ENCODE measurements at places on chromosomes 7 and 10. TPM values are rescaled to one million over a fixed set of nuclear protein-coding genes. Genes with fewer than 3 reads are reported as not detected.

DNA sequence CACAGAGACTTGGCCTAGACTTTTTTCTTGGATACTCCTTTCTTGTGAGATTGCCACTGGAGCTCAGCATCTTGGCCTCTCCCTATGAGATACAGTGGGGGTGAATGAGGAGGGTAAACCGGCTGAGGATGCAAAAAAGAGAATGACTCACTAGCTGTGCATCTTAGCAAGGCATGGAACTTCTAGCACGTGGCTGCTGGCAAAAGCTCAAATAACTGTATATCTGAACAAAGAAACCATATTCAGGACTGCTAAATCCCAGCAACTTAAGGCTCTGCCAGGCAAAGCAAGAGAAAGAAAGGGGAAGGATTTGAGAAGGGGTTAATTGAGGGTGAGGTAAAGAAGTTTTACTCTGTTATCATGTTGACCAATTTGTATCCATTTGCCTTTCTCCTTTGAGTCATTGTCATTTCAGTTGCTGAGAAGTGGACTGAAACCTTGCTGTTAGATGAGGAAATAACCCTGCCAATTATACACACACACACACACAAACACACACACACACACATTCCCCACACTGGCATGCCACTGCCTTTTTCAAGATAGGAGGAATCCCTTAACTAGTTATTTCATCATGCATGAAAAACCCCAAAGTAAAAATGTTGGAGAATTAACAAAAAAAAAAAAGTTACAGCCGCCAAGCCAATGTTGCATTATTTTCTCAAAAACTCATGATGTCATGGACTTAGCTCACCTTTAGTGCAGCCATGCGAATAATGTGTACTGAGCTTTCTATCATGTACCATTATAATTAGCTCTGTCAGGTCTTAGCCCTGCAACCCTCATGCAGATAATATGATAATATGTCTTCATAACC lies 997.3 kb downstream of the LRMDA start:
- DNase-seq, result no peak

DNA sequence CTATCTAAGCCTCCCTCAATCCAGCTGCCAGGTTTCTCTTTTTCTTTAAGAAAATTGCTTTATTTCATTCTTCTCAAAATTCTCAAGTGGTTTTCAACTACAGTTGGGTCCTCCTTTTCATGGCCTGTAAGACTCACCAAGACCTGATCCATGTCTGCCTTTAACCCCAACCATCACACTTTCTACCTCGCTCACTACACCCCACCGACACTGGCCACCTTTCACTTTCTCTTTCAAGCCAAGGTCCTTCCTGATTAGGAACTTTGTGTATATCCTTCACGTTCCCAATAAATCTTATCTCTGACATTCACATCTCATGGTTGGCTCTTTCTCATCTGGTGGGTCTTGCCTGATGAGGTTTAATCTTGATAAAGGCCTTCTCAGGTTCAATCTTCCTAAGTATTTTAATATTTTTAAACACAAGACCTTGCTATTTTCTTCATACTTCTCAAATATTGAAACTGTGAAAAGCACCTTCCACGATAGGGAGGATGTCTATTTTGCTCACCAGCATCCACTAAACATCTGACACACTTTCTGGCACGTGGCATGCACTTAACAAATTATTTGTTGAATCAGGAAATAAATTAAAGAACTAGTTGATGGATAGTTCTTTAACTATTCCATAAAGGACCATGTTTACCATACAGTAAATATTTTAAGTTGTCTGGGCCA lies 624.8 kb downstream of the GRID1 start:
- DNase-seq, result no peak

GRCh38 chr10:11300563-11300962 lies 282.9 kb downstream of the CELF2 start:
- DNase-seq, result no peak

DNA sequence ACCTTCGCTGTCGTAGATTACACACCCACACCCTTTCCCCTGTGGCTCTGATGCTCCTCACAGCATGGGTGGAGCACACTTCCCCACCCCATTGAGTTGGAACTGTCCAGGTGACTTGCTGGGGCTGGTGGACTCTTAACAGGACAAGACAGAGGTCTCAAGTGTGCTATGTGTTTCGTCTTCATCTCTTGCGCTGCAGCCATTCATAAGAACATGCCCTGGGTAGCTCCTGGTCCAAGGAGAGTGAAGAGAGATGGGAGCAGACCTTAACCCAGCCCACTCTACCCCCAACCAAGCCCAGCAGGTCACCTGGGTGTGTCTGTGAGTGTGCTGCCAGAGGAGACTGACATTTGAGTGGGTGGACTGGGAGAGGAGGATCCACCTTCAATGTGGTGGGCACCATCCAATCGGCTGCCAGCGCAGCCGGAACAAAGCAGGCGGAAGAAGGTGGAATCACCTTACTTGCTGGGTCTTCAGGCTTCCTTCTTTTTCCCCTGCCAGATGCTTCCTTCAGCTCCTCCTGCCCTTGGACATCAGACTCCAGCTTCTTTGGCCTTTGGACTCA lies 112.4 kb downstream of the HTR5A start:
- DNase-seq, result no peak

DNA sequence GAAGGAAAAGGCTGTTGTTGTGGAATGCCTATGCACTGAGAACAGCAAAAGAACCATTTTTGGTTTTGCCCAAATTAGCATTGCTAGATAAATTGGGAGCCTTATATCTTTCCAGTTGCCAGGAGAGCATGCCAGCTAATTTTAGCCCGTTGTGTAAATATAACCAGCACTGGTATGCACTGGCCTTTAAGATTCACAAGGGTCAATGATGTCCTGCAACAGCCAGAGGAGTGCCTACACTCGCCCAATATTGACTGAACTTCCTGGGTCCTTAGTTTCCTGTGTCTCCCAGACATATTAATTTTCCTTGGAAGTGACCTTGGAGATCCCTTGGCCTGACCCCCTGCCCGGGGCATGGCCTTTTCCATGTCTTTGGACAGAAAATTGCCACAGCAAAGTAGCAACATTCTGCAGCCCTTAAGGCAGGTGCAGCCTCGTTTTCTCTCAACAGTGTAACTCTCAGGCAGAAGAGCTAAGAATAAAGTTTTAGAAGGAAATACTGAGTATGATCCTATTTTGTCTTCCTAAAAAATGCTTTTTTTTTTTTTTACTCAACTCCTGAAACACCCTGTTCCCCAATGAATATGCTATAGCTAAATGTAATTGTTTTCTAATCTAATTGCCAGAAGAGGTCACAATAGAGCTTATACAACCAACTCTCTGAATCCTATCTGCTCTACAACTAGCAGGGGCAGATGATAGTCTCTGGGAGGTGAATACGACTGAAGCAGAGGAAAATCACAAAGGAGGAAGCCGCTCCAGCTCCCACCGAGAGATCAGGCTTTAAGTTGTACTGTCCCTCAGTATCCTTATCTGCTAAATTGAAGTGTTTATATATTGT lies 131.9 kb upstream of the PCGF5 start:
- DNase-seq, result no peak

GRCh38 chr7:69800495-69800894 lies 202.2 kb downstream of the AUTS2 start:
- no peak for DNase-seq

- no peak for DNase-seq
Observed at GRCh38 chr10:86936661-86937501, 20.5 kb downstream of the MMRN2 start.

GRCh38 chr10:36464291-36464690 lies 661.1 kb upstream of the ANKRD30A start:
- DNase-seq, result no peak

DNA sequence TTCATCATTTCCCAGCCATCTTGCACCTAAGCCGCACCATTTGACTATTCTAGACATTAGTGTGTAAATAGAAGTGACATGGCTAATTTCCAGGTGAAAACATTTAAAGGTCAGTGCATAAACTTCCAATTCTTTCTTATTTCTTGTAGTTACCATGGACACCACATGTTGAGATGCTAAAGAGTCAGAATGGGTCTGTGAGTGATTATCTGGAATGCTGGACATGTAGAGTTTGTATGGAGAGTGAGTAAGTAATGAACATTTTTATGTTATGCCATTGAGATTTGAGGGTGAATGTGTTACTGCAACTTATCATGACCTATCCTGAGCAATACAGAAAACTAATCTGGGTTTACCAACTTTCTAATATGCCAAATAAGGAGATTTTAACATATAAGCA lies 60.4 kb downstream of the MEOX2 start:
- DNase-seq, result no peak

DNA sequence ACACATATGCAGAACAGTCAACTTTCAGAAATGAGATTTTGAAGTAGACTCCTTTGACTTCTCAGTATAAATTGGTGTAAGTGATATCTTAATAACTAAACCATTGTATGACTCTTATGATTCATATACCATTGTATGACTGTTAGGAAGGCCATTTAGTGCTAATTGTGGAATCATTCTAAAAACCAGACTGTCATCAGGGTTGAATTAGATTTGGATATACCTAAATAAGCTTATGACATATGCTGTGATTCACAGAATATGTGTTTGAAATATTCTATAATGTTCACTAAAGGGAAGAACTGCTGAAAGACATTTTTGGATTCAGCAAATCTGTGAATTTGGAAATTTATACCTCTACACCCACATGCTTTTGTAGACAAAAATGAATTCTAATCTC lies 438.1 kb downstream of the MDFIC start:
- DNase-seq, result no peak

- DNase-seq, result no peak
Observed at GRCh38 chr7:69398986-69399385, 199.3 kb upstream of the AUTS2 start.

DNA sequence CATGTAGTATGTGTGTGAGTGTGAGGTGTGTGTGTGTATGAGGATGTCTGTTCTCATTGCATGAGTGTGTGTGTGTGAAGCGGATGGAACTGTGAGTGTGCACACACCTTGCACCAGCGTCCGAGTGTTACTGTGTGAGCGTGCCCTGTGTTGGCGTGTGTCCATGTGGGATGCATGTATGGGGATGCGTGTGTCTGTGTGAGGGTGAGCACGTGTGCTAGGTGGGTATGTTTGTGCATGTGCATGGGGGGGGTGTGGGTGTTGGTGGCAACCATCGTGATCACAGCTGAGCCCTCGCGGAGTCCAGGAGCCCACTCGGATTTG lies 6.4 kb downstream of the KNDC1 start:
- no peak for DNase-seq

DNA sequence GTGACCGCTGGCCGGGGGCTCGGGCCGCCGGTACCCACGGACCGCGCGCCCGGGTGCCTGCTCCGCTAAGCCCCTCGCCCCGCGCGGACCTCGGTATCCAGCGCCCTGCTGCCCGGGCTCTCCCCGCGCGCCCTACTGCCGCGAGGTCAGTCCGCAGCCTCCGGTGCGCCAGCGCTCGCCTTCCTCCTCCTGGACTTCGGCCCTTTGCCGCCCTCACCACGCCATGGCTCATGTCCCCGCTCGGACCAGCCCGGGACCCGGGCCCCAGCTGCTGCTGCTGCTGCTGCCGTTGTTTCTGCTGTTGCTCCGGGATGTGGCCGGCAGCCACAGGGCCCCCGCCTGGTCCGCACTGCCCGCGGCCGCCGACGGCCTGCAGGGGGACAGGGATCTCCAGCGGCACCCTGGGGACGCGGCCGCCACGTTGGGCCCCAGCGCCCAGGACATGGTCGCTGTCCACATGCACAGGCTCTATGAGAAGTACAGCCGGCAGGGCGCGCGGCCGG lies 483 bp downstream of the GDF10 start:
- DNase-seq, result no peak

DNA sequence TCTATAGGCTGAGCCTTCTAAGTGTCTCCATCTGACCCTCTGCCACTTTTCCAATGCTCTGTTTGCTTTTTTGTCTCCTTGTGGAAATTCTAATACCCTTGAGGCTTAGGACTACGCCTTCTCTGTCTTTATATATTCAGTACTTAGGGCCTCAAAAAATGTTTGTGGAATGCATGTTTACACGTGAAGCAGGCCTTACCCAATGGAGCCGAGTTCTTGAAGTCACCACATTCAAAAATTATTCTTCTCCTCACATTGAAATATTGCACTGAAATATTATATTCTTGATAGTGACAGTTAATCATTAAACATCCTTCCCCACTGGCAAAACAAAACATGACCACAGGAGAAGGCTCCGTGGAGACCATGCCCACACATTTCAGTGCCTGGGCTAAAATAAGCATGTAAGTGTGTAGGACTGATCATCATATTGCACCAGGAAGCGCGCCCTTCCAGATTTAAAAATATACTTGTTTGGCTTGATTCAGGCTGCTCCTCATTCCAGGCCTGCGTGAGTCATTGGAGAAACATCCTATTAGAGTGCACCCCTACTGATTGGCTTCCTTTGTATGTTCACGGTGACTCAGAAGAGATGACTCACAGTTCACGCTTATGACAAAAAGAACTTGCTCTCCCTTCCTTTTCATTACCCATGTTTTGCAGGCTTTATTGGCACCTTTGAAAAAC lies 307.4 kb upstream of the AOAH start:
- DNase-seq, result peak; percentile 39

DNA sequence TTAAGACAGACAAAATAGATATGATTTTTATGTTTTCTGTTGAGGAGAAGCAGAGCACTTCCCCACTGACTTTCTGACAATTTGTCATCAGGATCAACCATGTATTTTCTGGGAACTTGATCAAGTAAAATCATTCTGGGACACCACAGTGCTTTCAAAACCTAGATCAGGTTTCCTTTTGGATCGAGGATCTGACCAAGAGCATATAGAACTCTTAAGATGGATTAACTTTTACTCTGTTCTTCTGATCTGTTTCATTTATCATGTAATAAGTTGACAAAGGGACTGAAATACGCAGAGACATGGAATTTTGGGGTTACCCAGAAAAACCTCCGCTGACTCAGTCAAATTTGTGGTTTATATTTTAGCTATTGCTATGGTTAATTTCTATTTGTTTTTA lies 136.0 kb upstream of the WNT16 start:
- DNase-seq, result no peak

DNA sequence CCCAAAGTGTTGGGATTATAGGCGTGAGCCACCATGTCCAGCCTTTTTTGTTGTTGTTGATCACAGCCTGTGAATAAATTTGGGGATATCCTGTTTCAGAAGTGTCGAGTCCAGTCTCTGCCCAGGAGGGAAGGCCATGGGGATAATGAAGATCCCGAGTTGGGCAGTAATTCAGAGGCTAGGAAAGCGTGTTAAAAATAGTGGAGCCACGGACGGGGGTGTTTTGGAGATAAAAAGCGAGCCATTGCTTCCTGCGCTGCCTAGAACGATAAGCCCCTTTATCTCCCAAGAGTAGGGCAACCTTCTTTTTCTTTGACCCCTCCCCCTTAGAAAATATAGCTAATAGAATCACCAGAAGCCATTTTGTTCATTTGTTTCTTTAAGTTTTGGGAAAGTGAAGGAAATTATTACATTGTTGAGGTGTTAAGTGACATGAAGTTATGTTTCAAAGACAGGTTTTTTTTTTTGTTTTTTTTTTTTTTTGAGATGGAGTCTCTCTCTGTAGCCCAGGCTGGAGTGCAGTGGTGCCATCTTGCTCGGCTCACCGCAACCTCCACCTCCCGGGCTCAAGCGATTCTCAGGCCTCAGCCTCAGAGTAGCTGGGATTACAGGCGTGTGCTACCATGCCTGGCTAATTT lies 43.3 kb downstream of the IL15RA start:
- no peak for DNase-seq

Gene RPEL1
- total RNA-seq, result not detected

Gene HSPA12A
- 137 TPM for total RNA-seq

Gene AQP1
- total RNA-seq, result 573 TPM

Gene ETV1
- 10.2 TPM for total RNA-seq

Gene GPC2
- total RNA-seq, result 3.1 TPM
